Cardiac septum (tissue), 1 donor: ENCODE measurements at places on chromosomes 5 and 9.

DNA sequence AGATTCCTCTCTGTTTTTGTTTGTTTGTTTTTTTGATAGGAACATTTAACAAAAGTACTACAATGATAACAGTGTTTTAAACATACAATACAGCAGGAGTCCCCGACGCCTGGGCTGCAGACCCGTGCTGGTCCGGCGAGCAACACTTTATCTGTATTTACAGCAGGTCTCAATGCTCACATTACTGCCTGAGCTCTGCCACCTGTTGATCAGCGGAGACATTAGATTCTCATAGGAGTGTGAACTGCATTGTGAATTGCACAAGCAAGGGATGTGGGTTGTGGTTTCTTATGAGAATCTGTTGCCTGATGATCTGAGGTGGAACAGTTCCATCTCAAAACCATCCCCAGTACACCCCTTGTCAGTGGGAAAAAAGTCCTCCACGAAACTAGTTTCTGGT, 1068.5 kb upstream of the CDH10 start:
- no peak for DNase-seq

DNA sequence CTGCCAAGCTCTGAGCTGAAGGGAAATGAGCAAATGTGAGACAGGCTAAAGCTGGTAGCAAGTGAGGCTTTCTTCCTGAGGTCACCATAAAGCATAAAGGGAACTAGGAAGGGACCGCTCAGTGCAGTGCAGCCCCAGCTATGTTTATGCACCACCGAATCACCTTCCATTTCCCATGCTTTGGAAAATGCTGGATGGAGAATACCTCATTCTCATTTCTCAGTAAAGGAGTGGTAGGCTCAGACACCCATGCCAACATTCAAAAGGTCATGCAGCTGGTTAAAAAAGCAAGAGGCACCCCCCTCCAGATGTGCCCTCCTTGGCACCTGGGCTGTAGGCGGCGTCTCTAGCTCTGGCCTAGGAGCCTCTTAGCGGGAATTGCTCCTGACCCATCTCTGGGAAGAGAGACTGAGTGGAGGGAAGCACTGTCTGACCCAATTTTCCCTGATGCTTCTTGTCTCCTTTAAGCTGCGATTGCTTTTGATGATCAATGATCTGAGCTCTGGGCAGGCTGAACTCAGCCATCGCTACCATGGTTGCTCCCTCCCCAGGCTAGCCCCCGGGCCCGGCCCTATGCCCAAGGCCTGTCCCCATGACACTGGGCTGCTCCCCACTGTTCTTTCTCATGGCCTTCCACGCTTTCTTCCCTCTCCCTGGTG, 58.7 kb downstream of the ZNF354C start:
- DNase-seq, result peak; percentile 33

DNA sequence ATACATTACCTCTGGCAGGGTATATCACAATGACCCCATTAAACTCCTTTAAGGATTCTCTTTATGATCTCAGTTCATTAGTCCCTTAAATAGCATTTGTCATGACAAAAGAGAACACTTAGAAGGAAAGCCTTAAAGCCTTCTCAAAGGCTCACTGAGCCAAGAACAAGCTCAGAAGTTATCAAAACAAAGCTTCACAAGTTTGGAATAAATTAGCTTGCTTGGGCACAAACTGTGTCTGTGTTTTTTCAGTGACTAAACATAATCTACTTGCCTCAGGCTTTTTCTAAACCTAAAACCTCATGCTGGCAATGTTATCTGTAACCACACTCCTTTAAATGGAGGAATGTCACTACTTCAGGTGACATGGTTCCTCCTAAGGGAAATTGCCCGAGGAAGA, 1114.9 kb upstream of the C9orf72 start:
- no peak for DNase-seq

GRCh38 chr5:134249469-134250379, 23.9 kb upstream of the PPP2CA start:
- no peak for DNase-seq

GRCh38 chr5:96320797-96321196, 112.3 kb downstream of the PCSK1 start:
- no peak for DNase-seq

GRCh38 chr5:1442222-1443145, 2.8 kb downstream of the SLC6A3 start:
- no peak for DNase-seq

GRCh38 chr5:14977058-14977685, 105.6 kb upstream of the ANKH start:
- DNase-seq, result no peak

DNA sequence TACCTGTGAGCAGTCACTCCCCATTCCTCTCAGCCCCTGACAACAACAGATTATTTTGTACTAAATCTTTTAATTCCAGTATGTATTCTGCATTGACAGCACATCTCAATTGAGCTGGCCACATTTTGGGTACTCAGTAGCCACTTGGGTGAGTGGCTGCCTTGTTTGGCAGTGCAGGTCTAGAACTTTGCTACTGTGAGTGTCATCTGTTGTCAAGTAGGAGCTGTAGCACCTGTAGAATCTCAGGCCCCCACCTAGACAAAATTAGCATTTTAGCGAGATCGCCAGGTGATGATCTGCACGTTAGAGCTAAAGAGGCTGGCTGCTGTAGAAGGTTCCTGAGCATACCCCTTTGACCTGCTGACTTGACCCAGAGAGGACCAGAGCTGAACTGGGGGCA, 44.4 kb upstream of the CPEB4 start:
- no peak for DNase-seq

- DNase-seq, result no peak
These were observed 178.9 kb upstream of the SPEF2 start for GRCh38 chr5:35438786-35439185.

- no peak for DNase-seq
These were observed 101.2 kb downstream of the ESM1 start for GRCh38 chr5:54884195-54884536.

DNA sequence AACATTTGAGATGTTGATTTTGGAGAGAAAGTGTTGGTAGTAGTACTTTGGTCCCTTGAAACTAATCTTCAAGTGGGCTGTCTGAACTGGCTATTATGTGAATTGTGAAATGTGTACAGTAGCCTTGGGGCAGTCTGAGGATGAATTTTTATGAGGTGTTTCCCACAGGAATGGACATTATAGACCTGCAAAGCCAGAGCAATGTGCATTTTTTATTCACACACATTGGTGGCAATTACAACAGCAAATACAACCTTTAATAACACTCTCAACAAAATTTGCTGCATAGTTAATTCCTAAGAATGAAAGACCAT, 147.0 kb downstream of the PAM start:
- no peak for DNase-seq

DNA sequence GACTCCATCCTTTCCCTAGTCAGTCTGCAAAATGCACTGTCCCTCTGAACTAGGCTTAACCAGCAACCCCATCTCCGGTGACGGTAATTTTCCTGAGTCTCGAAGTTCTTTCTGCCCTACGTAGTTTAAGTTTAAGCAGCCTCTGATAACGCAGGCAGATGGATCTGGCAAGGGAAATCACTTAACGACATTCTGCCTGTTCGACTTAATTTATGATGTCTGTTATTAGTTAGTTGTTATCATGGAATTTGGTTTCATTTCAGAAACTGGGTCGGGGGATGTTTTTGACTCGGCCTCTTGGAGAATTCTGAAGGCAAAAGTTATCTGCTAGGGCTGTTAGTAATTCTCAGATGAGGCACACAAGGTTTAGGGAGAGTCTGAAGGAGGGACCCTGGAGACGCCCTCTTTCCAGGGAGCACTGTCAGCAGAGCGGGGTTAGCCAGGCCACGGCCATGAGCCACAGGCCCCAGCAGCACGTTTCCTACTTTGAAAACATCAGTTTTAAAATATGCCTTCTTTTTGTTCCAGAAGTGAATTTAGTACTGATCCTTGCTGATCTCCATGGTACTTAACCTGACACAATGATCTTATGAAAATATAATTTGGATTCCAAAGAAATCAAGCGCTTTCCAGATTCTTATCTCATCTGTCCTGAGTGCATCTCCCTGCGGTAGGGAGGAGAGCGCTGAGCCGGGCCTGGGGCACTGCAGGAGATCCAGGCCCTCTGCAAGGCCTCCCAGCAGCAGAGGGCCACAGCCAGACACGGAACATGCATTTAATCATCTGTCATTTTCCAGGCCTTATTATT, 171.0 kb upstream of the OTULINL start:
- no peak for DNase-seq

GRCh38 chr5:20555034-20555433, 567.0 kb upstream of the CDH18 start:
- no peak for DNase-seq
